NCI-H69 (cell line): ENCODE measurements at places on chromosomes 12 and 14.

DNA sequence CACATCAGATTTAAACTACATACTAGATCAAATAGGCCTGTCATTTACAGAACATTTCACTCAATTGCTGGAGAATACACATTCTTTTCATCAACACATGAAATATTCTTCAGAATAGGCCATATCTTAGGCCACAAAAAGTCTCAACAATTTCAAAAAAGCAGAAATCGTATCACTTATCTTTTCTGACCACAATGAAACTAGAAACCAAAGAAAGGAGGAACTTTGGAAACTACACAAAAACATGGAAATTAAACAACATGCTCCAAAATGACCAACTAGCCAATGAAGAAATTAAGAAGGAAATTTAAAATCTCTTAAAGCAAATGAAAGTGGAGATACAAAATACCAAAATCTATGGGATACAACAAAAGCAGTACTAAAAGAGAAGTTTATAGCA, 35.1 kb downstream of the PARP11 start:
- DNase-seq = no peak

DNA sequence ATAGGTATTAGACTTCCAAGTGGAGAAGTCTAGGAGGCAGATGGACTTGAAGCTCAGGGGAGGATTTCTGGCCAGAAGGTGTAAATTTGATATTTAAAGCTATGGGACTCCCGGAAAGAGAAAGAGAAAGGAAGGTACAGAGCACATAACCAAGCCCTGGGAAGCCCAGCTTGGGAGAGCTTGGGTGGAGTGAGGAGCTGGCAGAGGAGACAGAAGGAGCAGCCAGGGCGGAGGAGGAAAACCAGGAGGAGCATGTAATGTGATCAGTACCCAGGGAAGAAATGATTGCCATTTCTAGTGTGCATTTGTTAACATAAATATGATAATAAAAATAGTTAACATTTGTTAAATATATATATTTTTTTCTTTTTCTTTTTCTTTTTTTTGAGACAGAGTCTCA, 67.4 kb downstream of the KICS2 start:
- DNase-seq = no peak

- DNase-seq = no peak
Observed at GRCh38 chr12:116532986-116533342, 26.2 kb upstream of the MAP1LC3B2 start.

DNA sequence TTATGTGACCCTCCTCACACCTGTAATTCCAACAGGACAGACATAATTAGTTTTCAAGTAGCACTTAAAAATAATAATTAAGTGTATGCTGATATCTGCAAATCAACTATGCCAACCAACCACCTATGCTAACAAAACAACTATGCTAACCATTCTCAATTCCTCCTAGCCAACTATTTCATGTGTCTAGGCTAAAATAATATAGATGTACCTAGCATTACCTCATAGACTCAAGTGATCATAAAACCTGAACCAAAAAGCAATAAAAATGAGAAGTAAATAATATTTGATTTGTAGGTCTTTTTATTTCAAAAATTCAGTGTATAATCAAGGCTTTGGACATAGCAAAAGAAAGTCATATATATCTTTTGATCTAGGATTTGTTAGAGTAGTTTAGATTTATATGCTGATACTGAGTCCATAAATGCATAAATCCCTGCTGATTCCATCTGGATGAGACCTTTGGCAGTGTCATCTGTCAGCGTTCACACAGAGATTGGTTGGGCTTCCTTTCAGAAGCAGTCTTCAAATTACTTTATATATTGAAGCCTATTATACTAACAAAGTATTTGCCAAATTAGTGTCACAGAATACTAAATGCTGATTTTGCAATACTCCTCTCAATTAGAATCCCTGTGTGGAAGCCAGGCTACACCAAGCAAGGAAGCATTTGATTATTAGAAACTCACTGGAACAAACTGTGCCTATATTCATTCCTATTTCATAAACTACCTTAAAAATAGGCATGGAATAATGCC, 101.4 kb upstream of the PPM1H start:
- peak; percentile 81 for DNase-seq

DNA sequence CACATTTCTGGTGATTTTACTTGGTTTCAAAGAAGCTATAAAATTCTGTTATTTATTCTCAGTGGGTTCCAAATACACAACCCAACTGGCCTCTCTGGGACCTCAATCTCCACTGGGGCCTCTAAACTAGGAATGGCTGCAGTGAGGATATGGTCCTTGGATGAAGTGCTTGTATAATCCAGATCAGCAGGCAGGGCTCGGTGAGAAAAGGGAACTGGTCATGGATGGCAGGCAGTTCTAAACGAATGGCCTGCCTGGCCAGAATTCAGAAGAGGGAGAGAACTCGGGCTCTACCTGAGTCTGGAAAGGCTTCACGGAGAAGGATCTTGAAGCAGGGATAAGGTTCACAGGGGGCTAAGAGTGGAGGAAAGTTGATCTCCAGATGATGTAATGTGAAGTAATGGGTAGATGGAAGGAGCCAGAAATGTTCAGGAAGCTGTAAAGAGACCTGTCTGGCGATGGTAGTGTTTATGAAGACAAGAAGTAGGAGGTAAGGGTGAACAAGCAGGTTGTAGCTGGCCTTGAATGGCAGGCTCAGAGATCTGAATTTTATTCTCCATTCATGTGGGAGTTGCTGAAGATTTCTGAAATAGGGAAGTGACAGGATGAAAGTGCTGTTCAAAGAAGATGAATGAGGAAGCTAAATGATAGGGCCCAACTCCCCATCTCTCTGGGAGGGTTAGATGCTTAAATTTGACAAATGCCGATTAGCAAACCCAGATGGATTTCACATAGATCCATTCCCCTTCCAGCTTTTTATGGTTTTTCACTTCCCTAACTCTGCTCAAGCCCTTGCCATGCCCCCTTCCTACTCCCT, 31.5 kb upstream of the ANO6 start:
- DNase-seq = no peak

- no peak for DNase-seq
Observed at GRCh38 chr12:46874642-46875041, 48.8 kb upstream of the SLC38A4 start.

GRCh38 chr14:28280530-28280929, 486.1 kb upstream of the FOXG1 start:
- no peak for DNase-seq

DNA sequence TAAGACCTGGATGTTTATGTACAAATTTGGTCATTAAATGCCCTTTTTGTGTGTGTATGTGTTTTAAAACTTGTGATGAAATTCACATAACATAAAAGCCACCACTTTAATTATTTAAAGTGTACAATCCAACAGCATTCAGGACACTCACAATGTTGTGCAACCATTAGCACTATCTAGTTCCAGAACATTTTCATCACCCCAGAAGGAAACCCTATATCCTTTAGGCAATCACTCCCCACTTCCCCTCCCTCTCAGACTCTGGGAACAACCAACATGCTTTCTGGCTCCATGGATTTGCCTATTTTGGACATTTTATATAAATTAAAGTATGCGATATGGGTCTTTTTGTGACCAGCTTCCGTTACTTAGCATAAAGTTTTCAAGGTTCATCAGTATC, 124.6 kb downstream of the TTC7B start:
- DNase-seq = no peak

DNA sequence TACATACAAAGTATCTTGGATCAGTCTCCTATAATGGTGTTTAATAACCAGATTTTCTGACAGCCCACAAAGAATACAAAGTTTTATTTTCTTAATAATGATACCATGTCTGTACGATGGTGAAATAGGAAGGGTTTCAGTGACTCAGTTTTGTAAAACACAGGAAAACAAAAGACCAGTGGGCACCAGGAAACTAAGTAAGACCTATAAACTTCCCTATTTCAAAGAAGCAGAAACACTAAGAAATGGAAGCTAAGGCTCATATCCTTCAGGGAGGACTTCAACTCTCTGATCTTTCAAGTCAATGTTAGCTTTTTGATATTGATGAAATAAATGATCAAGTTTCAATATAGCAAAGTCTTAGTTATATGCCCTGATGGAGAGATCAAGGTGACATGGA, 196.0 kb downstream of the DUSP6 start:
- DNase-seq = no peak

- no peak for DNase-seq
Observed at GRCh38 chr12:86473231-86473630, 217.0 kb upstream of the MGAT4C start.

- peak; percentile 29 for DNase-seq
Observed at GRCh38 chr14:103541709-103542604, 13.0 kb downstream of the TRMT61A start.

DNA sequence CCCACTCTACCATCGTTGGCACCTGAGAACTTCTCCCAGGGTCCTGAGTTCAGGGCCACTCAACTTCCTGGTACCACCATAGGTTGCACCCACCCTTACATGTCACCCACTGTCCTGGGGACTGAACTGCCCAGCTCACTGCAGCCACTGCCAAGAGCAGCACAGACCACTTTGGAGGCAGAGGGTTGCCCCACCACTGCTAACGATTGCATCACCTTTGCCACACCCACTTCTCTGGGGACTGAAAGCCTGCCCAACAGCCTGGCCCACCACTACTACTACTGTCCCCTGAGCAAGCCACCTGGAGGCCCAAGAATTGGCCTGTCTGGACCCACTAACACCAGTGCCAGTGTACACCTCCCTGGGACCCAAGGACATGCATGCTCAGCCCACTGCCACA, 27.6 kb downstream of the CACNA2D4 start:
- DNase-seq = no peak

GRCh38 chr12:42744539-42745182, 155.1 kb upstream of the PRICKLE1 start:
- peak; percentile 32 for DNase-seq

DNA sequence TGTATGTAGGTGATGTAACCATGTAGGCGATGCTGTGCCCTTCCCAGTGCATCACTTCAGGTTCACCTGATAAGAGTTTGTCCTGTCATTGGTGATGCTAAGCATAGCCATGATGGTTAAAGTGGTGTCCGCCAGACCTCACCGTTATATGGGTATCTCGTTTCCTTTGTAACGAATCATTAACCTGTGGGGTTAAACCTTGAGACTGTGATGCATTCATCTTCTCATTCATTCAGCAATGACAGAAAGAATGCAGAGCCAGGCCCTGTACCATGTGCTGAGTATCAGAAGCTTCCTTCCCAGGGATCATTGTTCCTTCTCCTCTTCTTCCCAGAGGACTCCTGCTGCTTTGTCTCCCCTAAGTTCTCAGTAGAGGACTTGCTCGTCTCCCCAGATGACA, 84.9 kb downstream of the CCDC60 start:
- DNase-seq = no peak

DNA sequence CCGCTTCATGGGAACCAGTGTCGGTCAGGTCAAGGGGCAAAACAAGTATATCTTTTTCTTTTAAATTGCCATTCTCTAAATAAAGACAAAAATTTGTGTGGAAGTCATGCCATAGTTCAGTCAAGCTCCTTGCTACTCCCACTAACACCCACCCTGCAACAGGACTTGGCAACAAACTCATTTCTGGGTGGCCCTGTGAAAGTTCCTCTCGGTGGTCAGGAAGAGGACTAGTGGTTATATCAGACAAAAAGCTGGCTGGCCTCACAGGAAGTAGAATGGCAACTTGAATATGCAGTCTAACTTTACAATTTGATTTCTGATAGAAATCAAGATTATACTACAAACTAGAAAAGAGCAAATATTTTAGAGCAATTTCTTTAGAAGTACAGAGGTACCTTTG, 11.2 kb downstream of the DHRS7 start:
- no peak for DNase-seq

GRCh38 chr12:125734137-125734536, 668.9 kb downstream of the AACS start:
- no peak for DNase-seq

DNA sequence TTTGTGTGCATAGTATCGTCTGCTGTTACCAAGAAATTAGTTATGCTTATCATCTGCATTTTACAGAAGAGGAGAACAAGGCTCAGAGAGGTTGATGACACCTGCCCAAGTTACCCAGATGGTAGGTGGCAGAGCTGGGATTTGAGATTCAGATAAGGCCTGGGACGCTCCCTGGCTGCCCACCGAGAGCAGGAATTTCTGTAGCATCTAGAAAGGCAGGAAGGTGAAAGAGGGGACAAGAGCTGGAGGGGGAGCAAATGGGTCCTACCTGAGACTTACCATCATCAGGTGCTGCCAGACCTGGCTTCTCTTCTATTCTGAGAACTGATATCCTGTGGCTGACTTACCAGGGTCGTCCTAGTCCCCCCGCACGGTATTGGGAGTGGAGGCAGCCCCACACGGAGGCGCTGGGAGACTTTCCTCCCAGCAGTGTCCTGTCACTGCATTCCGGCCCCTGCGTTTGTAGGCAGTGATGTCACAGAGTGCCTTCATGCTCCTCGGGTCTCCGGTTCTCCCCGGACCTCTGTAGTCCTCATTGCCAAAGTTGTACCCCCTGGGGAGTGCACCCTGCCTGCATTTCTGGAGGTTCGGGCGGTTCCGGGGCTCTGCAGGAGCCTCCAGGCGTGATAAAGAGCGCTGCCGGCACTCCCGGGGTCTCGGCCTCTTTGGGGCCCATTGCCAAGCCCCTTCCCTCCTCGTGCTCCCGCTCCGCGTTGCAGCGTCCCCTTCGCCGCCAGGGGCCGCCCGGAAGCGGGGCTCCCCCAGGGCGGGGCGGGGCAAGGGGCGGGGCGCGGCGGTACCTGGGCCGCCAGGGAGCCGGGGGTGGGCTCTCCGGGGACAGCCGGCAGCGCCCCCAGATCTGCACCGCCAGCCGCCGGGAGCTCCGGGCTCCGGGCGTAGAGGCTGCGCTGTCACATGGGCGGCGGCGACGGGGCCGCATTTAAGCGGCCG, at the start of gene CABP1:
Gene CABP1 (plus strand): TSS at position 856 of the 951 bp plus-strand sequence. CDS start 60 bp downstream, at position 916.
- DNase-seq = peak; percentile 74

- DNase-seq = no peak
Observed at GRCh38 chr12:79900199-79900598, 34.7 kb downstream of the PPP1R12A start.

GRCh38 chr12:38995249-38995648, 89.9 kb upstream of the CPNE8 start:
- DNase-seq = no peak

DNA sequence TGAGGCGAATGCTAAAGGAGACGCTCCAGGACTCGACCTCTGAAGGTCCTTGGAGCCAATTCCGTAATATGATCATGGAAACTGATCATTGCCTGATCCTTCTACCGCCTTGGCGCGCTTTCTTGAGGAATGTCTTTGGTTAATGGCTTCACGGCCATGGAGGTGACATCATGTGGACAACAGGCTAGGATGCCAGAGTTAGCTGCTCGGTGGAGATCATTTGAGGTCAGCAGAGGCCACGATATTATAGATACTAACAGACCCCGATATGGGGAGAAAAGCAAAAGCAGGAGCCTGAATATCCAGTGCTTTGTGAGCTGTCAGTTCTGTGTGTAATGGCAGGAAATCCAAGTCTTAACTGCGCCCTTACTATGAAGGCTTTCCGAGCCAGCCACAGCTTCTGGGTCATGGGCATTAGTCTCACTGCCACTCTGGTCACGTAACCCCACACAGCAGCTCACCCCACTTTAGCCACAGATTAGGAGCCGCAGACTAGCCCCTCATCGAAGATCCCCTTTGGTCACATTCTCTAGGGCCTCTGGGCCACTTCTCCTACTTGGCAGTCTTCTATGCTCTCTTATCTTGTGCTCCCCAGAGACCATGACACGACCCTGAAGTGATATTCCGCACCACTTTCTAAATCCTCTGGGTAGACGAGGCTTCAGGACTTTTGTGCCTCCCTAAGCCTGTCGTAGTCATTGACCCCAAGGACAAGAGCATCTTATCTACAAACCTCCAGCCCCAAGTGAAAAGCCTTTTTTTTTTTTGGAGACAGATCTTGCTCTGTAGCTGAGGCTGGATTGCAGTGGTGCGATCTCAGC, 724 bp upstream of the CS start:
- no peak for DNase-seq
